ENCODE measurements at places on chromosomes 2 and 18.

- peak; percentile 12 for DNase-seq
These were observed 85.0 kb upstream of the PPP1CB start for GRCh38 chr2:28666496-28667184.

DNA sequence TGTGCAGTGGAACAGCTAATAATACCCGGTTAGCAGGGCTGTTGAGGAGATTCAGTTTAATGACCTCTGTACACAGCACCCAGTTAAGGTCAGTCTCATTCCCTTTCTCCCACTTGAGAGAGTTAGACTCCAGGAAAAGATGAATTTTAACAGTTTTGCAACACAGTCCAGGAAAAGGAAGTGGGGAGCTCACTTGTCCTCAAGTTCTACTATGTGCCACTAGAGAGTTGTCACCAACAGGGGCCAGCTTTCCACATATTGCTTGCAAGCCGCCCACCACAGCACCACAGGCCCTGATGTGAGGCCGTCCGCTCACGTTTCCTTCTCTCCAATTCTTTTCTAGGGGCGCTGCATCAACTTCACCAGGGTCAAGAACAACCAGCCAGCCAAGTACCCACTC is 142.1 kb downstream of the GFPT1 start:
- no peak for DNase-seq

DNA sequence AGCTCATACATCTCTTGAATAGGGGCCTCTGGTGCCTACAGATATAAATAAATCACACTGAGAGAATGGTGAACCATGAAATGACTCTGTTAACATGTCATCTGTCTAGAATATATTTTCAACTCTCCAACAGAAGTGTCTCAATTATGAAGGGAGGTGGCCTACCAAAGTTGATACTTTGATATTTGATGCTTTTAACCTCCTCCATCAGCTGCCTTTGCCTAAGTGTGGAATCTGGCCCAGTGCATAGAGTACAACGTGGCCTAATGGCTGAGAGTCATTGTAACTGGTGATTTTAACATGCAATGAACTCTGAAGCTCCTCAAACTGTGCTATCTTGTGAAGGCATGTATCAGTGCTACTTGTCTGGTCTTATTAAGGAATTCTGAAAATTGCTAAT is 93.4 kb downstream of the MYO3B start:
- no peak for DNase-seq

- peak; percentile 75 for DNase-seq
These were observed 26.9 kb upstream of the KCTD1 start for GRCh38 chr18:26574958-26575864.

DNA sequence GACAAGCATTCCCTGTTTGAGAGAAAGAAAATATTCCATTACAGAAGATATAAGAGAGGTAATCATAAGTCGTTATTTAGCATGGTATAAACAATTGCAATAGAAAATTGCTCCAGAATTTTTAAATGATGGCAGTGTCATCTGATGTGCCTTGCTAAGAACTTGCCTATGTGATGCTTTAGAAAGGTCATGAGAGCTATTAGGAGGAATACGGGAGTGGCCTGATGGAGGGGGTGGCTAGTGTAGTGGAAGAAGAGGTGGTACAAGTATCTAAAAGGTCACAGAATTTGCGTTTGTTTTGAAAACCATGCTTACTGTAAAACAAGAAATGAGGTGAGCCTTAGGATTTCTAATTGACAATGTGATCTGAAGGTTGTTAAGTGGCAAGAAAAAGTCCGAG is 550.0 kb downstream of the TMX3 start:
- DNase-seq = no peak

- no peak for DNase-seq
These were observed 87.3 kb downstream of the INHBB start for GRCh38 chr2:120432976-120433815.

DNA sequence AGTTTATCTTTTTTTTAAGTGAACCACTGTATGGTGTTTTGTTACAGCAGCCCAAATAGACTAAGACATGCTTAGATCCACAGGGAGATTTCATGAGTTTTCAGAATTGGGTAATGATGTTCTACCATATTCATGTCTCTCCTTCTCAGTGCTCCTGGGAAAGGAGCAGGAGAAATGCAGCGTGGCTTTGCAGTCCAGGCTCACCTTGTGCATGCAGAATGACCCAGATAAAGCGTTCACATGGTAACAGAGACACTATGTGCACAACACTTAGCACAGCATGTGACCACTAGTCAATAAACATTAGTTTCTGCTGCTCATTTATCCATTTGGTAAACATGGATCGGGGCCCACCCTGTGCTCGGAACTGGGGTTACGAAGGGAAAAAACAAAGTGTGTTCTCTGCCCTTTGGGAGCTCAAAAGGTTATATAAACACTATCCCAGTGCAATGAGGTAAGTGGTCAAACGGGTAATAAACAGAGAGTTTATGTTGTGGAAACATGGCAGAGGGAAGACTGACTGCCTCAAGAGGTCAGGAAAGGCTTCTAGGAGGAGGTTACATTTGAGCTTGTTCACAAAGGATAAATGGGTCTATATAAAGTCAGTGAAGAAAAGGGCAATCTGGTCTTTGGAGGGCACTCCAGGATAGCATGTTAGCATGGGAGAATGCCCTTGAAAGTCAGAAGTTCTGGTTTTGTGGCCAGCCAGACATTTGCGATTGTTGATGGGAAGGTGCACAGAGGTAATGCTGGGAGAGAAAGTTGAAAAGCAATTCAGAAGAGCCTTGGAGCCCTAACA is 299.2 kb downstream of the TDRD15 start:
- DNase-seq = no peak

GRCh38 chr2:189580241-189580651 is 340 bp downstream of the SLC40A1 start:
- no peak for DNase-seq

DNA sequence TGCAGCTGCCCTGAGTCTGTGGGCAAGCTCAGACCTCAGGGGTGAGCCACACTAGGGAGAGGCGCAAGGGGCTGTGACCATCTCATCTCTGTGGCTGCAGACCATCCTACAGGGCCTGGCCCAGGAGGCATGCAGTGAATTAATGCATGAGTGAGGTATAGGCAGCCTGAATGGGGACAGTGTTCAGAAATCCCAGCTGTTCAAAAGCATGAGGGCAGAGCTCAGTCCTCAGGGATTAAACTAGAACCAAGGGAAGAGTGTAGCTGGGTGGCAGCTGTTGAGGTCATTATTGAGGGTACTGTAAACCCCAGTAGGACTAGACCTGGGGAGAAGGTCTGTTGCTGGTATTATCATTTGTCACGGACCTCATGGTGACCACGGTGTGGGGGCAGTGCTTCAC is 17.0 kb downstream of the TMEM177 start:
- DNase-seq = no peak

DNA sequence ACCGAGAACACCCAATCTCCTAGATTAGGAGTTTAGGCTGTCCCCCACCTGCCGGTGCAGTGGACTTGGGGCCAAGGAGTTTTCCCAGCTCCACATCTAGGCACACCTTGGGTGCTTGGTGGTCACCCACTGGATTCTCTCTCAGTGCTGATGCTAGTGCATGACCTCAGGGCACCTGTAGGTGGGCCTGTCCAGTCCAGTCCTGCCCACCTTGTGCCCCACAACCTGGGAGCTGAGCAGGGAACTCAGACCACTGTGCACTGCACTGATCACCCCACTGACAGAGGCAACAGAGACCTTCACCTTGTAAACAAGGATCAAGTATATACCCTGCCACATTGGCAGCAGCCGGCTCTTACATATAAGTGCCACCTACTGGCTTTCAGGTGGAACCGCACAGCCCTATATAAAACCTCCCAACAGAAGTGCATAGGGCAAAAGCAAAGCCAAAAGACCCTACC is 12.7 kb upstream of the CDH19 start:
- DNase-seq = peak; percentile 8

DNA sequence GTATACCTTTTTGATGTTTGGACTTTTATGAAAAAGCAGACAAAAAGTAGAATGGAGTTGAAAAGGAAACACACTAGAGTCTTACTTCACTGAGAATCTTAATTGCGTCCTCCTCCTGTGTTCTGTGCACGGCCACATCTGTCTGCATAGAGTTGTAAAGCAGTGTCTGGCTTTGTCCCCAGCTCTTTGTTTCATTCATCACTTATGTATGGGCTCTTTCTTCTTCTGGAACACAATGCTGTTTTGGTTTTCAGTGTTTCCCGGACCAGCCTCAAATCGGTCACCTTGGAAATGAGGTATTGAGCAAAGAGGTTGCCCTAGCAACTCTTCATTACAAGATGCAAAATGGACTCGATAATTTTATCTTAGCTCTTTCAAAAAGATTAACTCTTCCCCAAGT is 104.3 kb upstream of the CNGA3 start:
- no peak for DNase-seq

DNA sequence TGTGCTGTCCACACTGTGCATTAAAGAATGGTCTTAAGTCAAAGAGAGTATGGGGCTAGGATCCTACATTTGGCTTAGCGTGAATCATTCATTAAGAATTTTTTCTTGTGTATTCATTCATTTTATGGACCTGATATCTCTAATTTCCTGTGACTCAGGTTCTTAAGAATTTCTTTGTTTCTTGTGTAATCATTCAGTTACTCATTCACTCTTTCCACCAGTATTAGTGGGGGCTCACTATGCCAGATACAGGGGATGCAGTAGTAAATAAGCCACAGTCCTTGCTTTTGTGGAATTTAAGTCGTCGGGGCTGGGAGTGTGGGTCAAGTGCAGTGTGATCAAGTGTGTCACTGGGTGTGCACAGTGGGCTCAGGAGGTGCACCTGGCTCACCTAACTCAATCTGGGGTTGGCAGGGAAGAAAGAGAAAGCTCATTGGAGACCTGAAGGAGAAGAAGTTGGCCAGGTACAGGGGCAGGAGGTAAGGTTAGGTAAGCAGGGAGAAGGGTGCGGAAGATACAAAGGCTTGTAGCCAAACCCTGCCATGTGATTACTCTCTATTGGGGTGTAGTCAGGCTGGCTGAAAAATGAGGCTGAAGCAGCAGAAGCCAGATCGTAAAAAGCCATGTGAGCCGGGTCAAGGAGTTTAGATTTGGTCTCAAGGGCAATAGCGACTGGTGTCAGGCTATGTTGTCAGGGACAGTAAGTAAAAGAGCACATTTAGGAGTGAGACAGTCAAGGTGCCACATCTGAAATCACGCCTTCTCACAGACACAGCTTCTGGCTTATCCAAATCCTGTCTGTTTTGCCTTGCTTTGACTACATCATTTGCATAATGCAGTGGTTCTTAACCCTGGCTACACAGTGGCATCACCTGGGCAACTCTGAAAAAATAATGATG is 67.2 kb downstream of the KCTD1 start:
- peak; percentile 94 for DNase-seq

- no peak for DNase-seq
These were observed 15.5 kb upstream of the CACNB4 start for GRCh38 chr2:152114366-152114765.

DNA sequence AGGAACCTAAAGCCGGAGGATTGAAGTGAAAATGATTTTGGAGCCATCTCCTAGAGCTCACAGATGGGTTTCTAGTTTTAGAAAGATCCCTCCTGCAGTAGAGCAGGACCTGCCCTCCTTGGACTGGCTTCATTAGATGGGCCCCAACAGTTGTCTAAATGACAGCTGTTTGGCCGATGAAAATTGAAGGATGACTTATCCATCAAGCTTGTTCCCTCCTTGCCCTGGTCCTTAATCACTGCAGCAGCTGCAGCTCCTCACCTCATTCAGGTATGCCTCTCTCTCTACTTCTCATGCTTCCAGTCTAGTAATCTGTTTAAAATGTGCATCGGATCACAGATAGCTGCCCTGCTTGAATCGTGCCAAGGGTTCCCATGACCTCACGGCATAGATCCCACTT is 677.6 kb downstream of the BCL11A start:
- DNase-seq = no peak

DNA sequence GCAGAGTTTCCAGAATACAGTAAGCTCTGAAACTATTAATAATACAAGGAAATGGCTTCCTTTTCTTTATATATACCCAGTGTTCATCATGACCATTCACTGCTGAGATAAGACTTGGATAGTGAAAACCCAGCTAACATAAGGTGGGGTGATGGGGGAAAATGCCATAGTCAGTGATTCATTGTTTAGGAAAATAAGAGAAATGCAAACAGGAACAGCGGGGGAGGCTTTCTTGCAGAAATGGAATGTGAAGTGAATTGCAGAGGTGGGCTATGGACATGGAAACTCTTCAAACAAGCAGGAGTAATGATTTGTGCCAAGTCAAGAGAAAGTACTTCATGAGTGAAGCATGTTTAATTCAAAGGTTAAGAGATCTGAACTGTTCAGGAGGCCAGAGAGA is 519.4 kb downstream of the TDRD15 start:
- DNase-seq = peak; percentile 30

- no peak for DNase-seq
These were observed 225.6 kb downstream of the CYP26B1 start for GRCh38 chr2:71922091-71922490.

- no peak for DNase-seq
These were observed 306.0 kb upstream of the RAB12 start for GRCh38 chr18:8303151-8303755.

DNA sequence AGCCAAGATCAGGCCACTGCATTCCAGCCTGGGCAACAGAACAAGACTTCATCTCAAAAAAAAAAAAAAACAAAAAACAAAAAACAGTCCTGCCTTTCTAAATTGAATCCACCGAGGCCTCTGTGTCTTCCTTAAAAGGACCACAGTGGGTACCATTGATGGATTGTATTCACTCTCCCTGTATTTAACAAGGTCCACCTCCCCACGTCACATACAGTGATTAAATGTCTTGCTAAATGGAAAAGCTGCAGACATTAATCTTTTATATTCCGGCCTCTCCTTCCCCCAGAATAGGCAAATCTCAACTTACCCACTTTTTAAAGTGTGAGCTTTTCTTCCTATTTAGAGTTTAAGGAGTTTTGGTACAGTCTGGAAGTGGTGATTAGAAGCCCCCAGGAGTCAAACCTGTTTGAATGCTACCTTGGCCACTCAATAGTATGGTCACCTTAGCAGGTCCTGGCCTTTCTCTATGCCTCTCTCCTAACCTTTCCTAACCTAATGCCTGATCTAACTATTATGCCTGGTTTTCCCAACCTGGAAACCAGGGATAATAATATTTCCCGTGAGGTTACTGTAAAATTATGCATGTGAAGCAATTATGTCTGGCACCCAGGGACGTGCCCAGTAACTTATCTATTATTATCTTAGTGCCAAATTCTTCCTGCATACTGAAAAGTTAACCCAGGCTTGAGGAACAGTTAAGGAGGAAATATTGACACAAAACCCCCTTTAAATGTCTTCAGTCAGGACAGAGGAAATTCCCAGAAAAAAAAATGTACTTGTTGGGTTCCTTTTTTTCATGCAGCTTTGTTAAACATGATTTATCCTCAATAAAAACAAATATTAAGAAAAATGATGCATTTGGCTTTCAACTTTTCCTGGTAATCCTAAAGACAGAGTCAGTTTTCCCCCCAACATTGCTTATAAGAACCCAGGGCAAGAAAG is 3.1 kb downstream of the NFE2L2 start:
- peak; percentile 8 for DNase-seq

- DNase-seq = no peak
These were observed 310.4 kb upstream of the NT5C1B start for GRCh38 chr2:18899725-18900124.

GRCh38 chr2:134218930-134219658 is 34.8 kb upstream of the MGAT5 start:
- no peak for DNase-seq

DNA sequence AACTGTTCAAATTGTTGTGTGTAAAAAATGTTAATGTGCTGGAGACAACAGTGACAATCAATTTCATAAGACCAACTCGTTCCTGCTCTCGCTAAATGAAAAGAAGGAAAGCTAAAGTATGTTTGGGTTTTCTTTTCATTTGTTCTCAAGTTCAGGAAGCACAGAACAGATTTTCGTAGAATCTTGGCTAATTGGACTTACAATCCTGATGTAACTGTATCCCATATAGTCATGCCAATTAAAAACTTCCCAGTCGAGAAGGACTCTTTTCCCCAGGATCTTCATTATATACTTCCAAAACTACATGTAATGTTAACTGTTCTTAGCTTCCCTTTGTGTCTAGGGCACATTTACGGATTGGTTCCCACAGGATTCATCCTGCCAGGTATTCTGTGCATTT is 135.4 kb upstream of the ITGB6 start:
- no peak for DNase-seq

Data from fibroblast of skin of back (primary cell).